ENCODE measurements at places on chromosomes 5 and 9.

GRCh38 chr9:70830618-70831017 is 290.8 kb downstream of the TRPM3 start:
- no peak for DNase-seq

- DNase-seq: no peak
Measured at GRCh38 chr5:163951069-163951468, 445.6 kb downstream of the MAT2B start.

GRCh38 chr9:98995059-98995671 is 51.5 kb downstream of the COL15A1 start:
- no peak for DNase-seq

GRCh38 chr5:68381909-68382308 is 166.4 kb downstream of the PIK3R1 start:
- DNase-seq: no peak

DNA sequence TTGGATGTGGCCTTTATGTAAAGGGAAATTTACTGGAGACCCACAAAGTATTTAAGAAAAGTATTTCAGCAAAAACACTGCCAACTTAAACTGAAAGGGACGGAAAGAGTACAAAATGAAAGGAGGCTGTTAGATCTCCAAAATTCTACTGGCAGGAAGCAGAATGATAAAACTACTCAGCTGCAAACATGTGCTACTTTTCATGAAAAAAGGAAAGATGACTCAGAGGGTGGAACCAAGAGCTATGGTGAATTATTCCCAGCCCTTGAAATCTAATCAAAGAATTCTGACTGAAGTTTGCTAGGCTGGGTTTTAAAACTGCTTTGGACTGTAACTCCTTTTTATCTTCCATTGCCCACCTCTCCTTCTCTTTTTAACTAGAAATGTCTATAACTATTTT is 58.6 kb upstream of the ZBED3 start:
- no peak for DNase-seq

GRCh38 chr5:36300927-36301540 is 668 bp downstream of the RANBP3L start:
- no peak for DNase-seq

DNA sequence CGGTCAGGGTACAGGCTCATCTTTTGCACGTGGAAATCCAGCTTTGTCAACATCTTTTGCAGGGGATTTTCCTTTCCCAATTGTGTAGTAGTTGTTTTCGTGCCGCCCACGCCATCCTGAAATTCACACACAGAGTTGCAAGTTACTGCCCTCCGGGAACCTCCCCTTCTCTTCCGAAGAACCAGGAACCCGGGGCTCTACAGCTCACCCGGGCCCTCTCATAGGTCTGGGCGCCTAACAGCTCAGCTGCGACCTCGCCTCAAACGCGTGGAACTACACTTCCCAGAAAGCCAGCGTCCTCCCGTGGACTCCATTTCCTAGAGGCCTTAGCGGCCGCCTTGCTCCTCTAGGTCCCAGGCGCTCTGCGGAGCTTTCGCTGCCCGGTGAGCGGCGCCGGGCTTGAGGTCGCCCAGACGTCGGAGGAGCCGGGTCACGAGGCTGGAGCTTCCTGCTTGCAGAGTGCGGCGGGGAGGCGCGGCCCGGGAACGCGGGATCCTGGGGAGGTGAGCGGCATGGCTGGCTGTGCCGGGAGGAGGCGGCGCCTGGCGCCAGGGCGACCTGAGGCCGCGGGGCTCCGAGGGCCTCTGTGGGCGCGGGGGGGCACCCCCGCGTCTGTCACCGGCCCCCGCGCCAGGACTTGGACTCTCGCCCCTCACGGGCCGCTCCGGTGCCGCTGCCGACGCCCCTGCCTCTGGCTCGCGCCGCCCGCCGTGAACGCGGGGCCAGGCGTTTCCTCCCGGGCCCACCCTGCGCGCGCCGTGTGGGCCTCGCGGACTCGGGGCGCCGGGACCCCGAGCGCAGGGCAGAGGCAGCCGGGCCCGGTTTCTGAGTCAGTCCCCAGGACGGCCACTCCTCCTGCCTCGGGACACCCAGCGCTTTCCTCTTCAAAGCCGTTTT is at the start of gene ZNF354B:
Gene ZNF354B (plus strand): TSS at position 329 of the 897 bp plus-strand sequence. CDS start 1,095 bp downstream, outside the sequence.
- peak; percentile 81 for DNase-seq

DNA sequence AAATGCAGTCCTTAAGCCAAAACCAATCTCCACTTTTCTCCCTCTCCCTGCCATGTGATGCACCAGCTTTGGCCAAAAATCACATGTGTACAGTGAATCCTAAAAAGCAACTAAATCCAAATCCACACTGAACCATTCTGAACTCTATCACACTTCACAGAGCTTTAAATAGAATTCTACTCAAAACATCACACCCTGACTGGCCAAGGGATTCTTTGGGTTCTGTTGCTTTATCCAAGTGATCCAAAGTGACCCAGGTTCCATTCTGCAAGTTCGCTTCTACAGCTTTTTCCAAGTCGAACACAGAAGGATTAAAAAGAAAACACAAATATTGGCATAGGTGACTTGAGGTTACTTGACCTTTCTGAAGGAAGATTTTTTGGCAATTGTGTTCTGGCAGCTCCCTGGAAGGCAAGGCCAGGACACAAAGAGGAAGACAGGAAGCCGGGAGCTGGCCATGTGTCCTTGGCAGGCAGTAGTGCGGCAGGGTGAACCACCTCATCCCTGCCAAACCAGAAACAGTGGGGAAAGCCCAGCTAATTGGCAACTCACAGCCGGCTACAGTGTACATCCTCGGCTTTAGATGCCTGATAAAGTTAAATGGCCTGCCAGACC is 115.0 kb downstream of the NFIB start:
- DNase-seq: no peak

DNA sequence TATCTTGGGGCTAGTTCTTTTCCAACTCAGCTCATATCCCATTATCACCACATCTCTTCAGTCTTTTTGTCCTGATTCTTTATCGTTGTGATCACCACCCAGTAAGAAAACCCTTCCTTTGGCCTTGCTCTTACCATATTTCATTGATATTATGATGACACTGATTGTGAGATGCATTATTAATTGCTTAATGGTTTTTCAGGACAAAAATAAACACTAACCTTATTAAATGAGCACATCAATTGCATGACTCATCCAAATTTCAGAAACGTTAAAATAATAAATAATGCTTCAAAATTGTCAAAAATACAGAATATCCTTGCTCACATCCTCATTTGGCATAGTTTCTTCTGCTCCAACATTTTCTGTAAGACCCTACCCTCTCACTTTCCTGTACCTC is 270.7 kb downstream of the PDE4D start:
- DNase-seq: no peak

DNA sequence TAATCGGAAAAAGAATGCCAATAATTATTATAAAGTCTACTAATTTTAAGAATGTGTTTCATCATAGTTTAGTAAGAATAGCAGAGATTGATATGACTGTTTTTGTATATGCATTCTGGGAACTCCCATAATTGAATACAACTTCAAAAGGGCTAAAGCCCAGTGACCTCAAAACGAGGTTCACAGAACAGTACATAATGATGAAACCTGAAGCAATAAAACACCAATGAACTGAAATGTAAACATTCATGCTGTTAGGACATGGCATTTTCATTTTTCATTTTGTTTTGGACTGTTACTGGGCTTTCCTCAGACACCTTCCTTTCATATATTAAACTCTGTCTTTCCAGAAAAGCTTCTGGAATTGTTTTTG is 684 bp upstream of the JMY start:
- DNase-seq: no peak

GRCh38 chr5:97022898-97023297 is 87.0 kb downstream of the LNPEP start:
- DNase-seq: no peak

- DNase-seq: no peak
Measured at GRCh38 chr5:137486707-137487106, 12.4 kb downstream of the SPOCK1 start.

Measured in NCI-H2171 treated with DMSO at 0.1 percent for 48 hours (cell line).